NCI-H2081 treated with DMSO at 0.1 percent for 48 hours (cell line): ENCODE measurements at places on chromosomes 4 and X.

DNA sequence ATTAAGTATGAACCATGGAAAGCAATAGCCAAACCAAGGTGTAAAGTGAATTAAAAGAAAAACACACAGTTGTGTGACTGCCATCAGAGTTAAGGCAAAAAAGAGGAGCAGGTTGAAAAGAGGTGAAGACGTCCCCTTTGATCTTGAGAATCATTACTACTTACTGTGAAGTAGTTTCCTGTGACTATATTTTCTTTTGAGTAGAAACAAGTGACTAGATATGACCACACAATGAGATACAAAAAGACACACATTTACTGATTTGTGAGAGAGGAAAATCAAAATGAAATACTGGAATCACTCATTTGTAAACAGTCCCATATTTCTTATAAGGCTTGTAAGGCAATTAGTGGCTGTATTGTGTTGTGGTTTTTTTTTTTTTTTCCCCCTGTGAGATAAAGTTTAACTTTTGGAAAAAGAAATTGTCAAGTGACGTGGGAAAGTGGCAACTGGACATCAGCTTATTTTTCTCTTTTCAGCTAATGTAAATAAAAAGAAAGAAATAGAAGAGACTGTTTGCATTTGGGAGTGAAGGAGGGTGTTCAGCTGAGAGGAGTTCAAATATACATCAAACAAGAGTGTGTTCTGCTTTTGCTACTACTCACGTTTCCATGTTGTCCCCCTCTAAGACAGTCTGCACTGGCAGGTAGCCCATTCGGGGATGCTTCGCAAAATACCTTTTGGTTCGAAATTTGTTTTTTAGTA is 106.4 kb upstream of the FTHL17 start:
- no peak for DNase-seq

GRCh38 chr4:166977596-166977995 is 256.7 kb downstream of the SPOCK3 start:
- no peak for DNase-seq

DNA sequence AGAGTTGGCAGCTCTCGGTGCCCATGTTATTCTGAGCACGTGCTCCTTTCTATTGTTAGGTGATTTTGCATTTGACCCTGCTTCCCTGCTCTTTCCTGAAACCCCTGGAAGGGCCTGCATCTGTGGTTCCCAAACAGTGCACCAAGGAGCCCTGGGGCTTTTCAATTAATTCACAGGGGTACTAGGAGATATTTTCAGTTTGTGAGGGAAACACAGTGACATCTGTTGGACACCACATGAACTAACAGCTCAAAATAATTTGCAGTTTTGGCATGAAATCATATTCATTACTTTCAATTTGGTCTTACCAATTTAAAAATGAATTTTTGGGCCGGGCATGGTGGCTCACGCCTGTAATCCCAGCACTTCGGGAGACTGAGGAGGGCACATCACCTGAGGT is 156.6 kb downstream of the GATB start:
- no peak for DNase-seq

- DNase-seq, result peak; percentile 9
Measured at GRCh38 chr4:33349376-33349775, 2629.2 kb downstream of the PCDH7 start.

DNA sequence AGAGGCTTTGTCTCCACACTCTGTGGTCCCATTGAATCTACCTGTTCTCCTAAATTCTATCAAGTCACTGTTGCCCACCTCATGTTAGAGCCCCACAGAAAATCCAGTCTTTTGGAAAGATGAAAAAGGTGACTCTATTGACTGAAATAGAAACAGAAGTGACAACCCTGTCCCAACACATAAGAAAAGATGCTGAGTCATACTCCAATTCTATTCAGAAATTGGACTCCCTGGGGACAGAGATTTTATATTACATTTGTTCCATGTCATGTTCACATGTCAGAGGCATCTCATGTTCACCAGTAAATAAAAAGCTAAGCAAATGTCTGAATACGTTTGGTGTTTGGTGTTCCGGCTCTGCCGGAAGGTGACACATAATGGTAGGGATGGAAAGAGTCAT is 2.9 kb upstream of the GRPR start:
- no peak for DNase-seq

DNA sequence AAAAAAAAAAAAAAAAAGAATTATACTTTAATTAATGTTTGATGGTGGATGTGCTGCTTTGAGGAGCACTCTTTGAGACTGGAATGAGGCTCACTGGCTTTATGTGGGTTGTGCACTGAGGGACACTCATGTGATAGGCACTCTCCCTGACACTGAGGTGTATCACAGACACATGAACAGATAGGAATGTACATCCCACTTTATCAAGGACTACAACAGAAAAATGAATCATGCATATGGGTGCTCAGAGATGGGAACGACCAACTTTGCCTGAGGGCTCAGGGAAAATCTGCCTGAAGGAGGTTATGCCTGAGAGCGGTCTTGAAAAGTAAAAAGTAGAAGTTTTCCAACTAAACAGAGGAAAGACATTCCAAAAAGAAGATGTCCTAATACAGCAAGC is 97.7 kb upstream of the RBPJ start:
- DNase-seq, result no peak

- no peak for DNase-seq
Measured at GRCh38 chr4:104408878-104409277, 85.8 kb downstream of the CXXC4 start.

DNA sequence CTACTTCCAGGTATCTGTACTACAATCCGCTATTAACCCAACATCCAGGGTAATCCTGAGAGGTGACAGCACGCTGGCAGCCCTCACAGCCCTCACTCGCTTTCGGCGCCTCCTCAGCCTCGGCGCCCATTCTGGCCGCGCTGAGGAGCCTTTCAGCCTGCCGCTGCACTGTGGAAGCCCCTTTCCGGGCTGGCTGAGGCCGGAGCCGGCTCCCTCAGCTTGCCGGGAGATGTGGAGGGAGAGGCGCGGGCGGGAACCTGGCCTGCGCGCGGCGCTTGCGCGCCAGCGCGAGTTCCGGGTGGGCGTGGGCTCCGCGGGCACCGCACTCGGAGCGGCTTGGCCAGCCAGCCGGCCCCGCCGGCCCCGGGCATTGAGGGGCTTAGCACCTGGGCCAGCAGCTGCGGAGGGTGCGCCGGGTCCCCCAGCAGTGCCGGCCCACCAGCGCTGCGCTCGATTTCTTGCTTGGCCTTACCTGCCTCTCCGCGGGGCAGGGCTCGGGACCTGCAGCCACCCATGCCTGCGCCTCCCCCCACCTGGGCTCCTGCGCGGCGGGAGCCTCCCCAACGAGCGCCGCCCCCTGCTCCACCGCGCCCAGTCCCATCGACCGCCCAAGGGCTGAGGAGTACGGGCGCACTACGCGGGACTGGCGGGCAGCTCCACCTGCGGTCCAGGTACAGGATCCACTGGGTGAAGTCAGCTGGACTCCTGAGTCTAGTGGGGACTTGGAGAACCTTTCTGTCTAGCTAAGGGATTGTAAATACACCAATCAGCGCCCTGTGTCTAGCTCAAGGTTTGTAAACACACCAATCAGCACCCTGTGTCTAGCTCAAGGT is 87.3 kb downstream of the PRSS12 start:
- DNase-seq, result no peak

- DNase-seq, result no peak
Measured at GRCh38 chrX:47273011-47273730, 40.4 kb downstream of the USP11 start.
